AG20443 (cell line): ENCODE measurements at places on chromosomes 16 and 17.

DNA sequence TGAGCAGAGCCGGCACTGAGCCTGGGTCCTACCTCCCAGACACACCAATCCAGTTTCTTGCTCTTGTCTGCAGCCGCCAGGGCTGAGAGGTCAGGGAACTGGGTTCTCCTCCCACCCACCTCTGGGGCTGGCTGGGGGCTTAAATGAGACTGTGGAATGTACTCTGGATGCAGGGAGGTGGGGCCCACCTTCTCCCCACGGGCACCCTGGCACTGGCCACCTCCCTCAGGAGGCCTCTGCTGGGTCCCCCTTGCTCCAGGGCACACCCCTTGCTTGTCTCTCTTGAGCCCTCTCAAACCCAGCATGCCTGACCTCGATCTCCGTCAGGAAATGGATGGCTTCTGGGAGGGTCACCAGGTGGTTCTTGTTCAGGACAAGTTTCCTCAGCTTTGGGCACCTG, 6.4 kb downstream of the FLII start:
- no peak for DNase-seq

DNA sequence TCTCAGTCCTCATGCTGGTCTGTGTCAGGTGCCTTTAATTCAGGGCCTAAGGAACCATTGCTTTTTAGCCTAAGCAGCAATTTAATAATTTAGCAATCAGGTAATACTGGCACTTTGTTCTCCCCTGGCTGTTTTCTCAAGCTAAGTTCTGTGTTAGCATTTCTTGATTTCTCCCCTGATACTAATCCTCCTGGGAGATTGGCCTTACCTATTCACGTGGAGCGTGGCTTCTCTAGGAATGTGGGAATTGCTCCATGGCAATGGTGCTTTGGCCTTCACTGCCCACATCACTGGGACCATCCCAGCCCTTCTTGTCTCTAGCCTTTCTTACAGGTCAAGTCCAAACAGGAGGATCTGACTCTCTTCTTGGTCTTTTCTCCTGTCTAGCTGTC, 55.7 kb downstream of the ZNRF1 start:
- DNase-seq, result no peak

GRCh38 chr17:16352667-16353316, 477 bp downstream of the CENPV start:
- peak; percentile 43 for DNase-seq

GRCh38 chr16:73796241-73796640, 500.4 kb upstream of the PSMD7 start:
- no peak for DNase-seq

GRCh38 chr17:80262291-80262690, 1.6 kb downstream of the RNF213 start:
- DNase-seq, result no peak

DNA sequence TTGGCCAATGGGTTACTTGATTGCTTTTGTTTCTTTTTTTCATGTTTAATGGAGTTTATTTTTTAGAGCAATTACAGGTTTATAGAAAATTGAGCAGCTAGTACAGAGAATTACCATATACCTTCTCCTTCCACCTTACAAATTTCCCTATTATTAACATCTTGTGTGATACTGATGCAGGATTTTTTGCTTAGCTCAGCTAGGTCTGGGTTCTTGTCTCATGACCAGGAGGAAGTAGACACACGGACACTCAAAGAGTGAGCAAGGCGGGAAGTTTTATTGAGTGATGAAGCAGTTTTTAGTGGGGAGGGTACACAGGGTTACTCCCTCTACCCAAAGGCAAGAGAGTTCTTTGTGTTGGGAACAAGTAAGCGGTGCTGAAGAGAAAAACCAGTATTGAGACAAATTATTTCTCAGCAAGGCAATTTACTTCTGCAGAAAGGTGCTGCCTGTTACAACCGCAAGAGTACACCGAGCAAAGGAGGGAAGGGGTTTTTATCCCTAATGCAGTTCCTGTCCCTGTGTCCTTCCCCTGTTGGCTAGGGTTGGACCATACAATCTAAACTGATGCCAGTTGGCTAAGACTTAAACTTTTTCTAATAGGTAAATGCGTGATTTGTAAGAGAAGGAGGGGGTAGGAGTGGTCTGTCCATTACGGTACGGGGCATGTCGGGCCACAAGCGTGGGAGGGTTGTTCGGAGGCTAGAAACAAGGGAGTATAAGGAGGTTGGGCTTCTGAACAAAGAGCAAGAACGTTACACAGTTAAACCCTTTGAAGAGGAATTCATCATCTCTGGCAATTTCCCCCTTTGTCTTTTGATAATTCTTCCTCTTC, 26.9 kb downstream of the SEC14L1 start:
- no peak for DNase-seq

DNA sequence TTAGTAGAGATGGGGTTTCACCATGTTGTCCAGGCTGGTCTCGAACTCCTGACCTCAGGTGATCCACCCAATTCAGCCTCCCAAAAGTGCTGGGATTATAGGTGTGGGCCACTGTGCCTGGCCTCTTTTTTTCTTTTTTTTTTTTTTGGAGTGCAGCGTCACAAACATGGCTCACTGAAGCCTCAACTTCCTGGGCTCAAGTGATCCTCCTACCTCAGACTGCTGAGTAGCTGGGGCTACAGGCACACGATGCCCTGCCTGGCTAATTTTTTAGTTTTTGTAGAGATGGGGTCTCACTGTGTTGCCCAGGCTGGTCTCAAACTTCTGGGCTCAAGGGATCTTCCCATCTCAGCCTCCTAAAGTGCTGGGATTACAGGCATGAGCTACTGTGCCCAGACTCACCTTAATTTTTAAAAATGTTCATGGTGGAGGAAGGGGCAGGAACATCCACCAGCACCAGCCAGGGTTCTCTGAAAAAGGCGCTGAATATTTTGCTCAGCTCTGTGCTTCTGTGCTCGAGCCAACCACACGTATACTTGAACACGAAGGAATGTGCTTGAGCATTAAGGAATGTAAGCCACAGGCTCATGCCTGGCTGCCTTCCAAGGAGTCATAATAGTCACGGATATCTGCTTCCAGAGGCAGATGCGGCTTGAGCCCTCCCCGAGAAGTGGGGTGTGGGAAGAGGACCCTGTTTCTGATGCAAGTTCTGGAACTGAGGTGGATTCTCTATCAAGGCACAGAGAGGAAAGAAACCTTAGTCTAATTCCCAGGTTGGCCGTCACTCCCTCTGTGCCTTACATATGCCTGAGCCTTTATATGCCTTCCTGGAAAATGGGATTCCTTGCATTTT, 65.5 kb upstream of the CREBBP start:
- DNase-seq, result peak; percentile 89

GRCh38 chr16:50144211-50144610, 8.9 kb upstream of the TENT4B start:
- no peak for DNase-seq

DNA sequence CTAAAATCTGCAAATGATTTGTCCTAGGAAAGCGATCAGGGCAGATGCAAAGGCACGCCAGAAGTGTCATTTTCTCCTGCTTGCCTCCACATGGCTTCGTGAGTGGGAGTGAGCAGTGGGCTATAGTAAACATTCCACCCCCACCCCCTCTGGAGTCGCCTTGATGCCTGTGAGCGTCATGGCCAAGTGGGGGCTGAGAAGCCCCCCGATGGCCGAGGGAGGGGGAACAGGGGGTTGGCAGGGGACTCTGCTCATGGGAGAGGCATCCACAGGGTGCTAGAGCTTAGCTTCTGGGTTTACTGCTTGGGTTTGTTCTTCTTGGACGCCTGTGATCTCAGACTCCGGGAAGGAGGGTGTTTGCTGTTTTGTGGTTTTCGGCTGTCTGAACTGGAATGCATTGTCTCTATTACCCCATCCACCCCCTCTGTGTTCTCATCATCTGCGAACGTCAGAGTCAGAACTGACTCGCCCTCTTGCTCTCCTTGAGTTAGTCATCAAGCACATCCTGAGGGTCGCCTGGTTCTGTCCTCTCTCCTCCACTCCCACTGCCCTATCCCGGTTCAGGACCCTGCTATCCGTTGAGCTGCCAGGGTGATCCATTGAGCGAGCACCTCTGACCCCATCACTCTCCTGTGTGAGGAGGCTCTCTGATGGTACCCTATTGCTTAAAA, 15.4 kb downstream of the TNS4 start:
- peak; percentile 90 for DNase-seq

- peak; percentile 47 for DNase-seq
Measured at GRCh38 chr17:1762233-1762900, 507 bp downstream of the SERPINF1 start.

DNA sequence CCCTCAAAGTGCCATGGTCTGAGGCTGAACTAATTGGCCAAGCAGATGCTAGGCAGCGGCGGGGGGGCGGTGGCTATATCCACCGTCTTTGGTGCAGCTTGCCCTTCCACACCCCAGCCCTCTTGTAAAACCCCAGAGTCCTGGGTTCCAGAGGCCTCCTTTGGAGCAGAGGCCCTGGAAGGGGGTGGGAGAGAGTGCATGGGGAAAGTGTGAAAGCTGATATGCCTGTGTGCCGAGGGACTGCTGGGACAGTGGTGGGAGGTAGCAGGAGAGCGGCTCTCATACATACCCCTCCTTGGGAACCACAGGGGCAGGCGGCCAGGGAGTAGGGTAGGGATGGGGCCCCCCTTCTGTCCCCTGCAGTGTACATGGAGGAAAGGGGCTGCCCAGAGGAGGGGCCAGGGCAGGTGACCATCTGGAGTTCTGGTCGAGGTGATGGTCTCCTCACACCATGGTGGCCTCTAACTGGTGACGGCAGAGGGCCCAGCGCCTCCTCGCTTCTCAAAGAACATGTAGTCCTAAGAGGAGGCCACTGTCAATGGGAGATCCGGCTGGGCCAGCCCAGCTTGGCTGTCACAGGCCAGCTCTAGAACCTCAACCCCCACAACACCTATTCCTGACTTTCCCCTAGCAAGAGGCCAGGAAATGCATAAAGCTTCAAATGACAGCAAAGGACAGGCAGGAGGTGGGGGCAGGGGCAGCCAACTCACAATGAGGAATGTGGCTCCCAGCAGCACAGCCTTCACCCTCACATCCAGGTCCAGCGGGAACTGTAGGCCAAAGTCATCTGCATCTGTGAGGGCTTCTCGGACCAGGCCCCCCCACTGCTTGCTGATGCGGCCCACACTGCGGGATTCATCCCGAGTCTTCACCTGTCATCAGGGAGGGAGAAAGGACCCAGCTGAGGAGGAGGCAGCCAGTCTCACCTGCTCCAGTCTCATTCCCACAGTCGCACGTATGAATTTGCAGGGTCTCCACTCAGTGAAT, 4.1 kb downstream of the PLSCR3 start:
- DNase-seq, result no peak

- no peak for DNase-seq
Measured at GRCh38 chr17:61414141-61414935, 14.7 kb downstream of the TBX2 start.

GRCh38 chr16:66858740-66859396, 14.7 kb downstream of the CA7 start:
- DNase-seq, result peak; percentile 80

GRCh38 chr17:65495122-65496055, 66.1 kb downstream of the AXIN2 start:
- DNase-seq, result no peak
